ENCODE measurements at places on chromosomes 1 and 21.

- DNase-seq = no peak
Measured at GRCh38 chr1:197312163-197312562, 44.1 kb downstream of the CRB1 start.

GRCh38 chr1:7479571-7479970 lies 291.5 kb upstream of the VAMP3 start:
- DNase-seq = no peak

DNA sequence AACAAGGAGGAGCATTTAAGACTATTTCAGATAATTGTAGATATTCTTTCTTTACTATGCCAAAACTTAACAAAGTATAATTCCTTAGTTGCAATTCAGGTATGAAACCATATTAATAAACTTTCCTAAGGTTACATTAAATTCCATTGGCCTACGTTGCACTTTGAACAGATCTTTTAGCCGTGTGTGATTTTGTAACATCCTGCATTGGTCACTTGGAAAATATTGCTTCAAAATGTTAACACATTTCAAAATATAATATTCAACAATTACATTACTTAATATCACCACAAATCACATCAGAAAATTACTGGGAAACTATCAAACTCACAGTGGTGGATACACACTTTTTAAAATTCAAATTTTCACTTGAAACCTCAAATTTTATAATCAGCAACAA lies 20.2 kb downstream of the ETS2 start:
- DNase-seq = no peak

- DNase-seq = no peak
Measured at GRCh38 chr1:180907313-180908055, 5.2 kb upstream of the KIAA1614 start.

- no peak for DNase-seq
Measured at GRCh38 chr21:45867671-45868081, 113.9 kb upstream of the COL6A1 start.

GRCh38 chr1:18537386-18538306 lies 56.9 kb downstream of the KLHDC7A start:
- no peak for DNase-seq

Data from activated naive CD4-positive, alpha-beta T cell treated with Interleukin-2 at 50 U/mL for 16 hours (primary cell).